ENCODE measurements at places on chromosomes 5 and 9.

DNA sequence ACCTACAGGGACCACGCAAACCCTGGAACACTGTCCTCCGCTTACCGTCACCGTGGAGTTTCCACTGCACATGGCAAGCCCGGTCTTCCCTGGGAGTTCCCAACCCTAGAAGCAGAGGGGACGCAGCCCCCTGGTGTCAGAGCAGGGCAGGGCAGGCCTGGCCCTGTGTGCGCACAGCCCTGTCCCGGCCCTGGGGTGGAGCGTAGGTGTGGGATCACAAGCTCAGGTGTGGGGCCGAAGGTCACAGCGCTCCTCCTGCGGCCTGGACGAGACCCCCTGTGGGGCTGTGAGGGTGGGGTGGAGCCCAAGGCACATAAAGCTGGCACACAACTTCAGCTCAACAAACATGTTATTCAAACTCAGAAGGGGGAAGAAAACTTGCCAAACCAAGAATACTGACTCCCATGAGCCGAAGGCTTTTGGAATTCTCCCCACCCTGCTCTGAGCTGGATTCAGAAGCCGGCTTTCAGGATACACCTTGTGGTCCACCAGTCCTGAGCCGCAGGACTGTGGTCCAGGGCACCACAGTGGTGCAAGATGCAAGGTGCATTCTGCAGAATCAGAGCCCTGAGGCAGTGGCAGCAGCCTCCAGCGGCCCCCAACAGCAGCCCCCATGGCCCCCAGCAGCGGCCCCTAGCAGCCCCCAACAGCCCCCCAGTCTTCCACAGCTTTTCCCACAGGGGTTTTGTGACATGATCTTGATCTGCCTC, 11.8 kb upstream of the EXOC3 start:
- DNase-seq = peak; percentile 59

DNA sequence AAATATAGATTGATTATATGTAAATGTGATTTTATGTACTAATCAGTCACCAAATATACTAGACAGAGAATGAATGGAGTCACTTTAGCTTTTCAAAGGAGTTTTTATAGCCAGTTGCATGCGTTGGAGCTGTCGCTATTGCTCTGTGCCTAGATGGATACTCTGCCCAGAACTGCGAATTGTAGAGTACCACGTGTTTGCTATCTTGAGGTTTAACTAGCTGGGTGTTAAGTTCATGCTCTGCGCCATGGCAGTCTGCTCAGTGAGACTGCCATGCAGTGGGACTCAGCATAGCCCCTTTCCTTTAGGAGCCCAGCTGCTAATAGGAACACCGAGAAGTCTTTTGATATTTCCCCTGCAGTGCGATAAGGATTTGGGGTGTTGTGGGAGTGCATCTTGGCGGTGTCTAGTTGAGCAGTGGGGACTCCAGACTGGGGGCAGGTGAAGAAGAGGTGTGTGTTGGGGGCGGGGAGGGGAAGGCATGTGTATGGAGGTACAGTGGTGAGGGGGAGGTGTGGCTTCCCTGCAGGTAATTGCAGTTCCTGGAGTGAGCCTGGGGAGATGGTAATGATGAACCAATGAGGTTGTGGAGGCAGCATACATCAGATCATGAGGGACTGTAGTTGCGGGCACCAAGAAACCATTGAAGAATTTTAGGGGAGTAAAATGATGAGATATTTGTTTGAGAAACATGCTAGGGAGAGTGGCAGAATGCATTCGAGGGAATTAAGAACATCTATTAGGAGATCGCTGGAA, 118.9 kb downstream of the TRIO start:
- DNase-seq = no peak

DNA sequence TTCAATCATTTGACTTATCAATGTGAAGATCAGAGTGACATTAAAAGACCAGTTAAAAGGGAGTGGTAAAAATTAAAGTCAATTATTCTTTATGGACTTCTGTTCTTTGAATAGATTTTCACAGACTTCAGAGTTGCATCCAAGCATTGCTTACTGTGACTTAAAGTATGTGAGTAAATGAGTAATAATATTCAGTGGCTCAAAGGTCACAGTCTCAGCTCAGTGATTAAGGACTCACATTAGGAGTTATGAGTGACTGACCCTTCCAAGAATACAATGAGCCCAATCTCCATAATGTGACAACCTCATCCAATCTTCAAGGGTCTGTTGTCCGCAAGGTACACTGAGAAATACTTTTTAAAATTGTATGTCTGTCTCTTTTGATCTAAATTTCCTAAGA, 811.2 kb downstream of the BRINP1 start:
- no peak for DNase-seq

DNA sequence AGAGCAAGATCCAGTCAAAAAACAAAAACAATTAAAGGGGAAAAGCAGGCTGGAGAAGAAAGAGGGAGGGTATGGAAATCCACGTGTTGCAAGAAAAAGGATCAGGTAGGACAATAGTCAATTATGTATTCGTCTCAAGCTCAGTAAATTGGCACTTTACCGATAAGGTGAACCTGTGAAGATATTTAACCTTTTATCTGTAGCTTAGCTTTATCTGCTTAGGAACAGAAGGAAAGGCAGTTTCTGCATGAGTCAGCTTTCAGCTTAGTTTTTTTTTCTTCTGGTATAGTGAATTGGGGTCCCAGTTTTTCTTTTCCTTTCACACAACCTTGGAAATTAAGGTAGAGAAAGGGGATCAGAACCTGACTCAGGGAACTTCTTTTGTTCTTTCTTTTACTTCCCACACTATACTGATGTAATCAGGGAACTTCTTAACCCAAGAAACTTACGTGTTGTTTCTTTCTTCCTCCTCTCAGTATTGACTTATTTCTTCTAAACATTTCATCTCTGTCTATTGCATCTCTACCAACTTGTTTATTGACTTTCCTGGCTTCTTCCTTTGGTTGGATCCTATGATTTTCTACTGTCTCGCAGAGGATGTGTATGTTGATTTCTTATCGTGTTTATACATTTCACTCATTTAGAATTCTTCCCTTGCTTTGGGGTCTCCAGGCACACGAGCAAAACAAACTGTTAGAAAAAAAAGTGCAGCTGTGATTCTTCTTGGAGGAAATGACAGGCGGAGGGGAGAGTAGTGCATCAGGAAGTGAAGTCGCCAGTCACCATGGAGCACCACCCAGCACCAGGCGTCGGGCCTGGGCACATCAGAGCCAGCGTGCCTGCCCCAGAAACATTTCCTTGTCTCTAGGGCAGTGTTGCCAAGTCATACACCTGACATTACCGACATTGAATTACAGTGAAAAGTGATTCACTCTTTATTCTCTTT, 123.0 kb upstream of the LHFPL2 start:
- DNase-seq = no peak

GRCh38 chr9:129713402-129713679, 39.5 kb downstream of the PTGES start:
- DNase-seq = no peak

- no peak for DNase-seq
Measured at GRCh38 chr9:107394264-107394663, 95.3 kb downstream of the KLF4 start.

- DNase-seq = no peak
Measured at GRCh38 chr5:160488394-160489325, 67.0 kb downstream of the PTTG1 start.

DNA sequence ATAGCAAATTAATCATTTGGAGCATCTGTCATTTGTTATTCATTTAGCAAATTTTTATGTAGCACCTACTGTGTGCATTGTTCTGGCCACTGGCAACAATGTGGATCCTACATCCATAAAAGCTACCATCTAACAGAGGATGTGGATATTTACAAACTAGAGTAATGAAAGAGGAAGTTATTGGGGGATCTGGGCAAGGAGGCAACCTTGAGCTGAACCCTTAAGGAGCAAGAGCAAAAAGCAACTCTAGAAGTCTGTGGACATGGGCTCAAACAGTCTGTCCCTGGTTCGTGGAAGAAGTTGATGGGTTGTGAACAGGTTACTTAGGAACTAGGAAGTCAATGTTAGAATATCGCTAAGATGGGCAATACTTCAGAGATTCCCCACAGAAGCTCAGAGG, 259.9 kb downstream of the SYK start:
- DNase-seq = no peak

DNA sequence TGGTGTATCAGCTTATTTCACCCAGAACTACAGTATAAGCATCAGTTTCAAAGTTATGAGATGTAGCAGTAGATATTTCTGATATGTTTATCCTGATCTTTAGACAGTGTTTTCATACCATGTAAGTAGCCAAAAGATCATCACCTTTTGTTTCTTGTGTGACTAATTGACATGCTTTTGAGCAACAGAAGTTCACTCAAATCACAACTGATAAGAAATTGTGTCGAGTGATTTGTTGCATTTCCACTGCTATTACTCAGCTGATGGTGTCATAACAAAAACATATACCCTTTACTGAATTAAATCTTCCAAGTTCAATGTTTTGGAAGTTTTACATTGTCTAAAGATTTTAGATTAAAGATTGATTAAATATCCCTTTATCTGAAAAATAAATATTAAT, 324.5 kb downstream of the TUSC1 start:
- no peak for DNase-seq

- DNase-seq = no peak
Measured at GRCh38 chr5:111769541-111769940, 12.5 kb upstream of the NREP start.

DNA sequence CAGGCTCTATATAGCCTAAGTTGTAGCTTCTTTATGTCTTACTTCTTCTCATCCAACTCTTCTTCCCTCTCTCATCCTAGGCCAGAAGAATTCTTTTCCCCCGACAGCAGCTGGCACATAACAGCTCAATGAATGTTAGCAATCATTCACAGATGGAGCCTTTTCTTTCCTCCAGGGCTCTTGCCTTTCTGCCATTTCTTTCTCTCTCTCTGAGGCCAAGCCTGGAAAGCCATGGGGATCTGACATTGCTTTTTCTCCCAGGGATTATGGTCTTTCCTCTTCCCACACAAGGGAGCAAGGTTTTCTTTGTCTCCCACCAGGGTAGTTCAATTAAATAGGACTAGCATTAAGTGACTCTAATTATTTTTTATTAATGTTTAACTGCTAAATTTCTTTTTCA, 20.5 kb downstream of the SMIM15 start:
- DNase-seq = no peak

- no peak for DNase-seq
Measured at GRCh38 chr5:77186652-77187370, 23.7 kb upstream of the PDE8B start.

DNA sequence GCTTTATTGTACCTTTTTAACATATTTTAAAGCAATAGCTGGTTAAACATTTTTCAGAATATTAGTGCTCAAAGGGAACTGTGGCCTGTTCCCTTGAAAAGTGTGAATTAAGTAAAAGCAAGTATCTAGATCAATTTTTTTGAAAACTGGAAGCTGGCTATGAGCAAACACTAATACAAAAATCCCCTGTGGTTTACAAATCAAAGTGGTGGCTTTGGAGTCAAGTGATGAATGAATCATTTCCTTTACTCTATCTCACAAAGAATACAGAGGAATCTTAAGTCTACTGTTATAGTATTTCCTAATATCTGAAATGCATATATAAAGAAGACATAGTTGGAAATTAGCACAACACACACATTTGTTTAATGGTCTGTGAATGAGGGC, 212.4 kb upstream of the C9orf72 start:
- DNase-seq = no peak

DNA sequence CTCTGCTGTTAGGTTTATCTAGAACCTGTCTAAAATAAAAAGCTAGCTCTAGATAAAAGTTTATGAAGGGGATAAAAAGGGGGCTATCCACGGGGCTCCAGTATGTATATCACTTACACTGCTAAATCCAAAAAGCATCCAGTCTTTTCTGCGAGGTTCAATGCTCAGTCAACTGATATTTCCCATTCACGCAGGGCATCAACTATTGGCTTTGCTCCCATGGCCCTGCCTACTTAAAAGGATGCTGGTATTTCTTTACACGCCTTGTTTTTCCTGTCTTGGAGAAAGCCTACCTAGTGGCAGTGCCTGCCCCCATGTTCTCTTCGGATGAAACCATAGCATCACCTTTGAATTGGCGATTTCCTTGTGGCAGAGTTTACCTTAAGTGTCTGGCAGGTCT, 8.1 kb downstream of the SPRY4 start:
- DNase-seq = no peak

GRCh38 chr5:98975223-98975622, 46.4 kb upstream of the CHD1 start:
- DNase-seq = no peak

GRCh38 chr9:79559495-79560181, 12.1 kb upstream of the TLE4 start:
- no peak for DNase-seq

DNA sequence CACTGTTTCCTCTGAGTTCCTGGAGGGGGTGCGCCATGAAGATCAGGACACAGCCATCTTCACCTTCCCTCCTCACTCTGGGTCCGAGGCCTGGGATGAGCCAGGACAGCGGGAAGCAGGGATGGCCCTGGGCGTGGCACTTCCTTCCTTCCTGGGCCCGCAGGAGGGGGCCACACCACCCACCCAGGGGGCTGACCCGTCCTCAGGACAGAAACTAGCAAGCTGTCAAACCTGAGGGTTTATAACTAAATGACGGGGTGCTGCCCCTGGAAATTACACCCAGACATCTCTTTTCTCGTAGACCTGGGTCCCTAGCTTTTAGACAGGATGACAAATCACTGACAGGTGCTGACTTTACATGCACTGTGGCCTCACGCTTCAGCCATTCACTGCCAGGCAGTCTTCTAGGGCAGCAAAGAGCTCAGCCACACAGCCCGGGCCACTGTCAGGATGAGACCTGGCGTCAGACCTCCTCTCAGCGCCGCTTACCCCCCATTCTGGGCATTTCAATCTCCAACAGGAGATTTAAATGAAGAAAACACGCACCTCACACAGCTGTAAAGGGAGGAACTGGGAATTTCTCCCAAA, 8.1 kb downstream of the FCN2 start:
- no peak for DNase-seq
